HT1080 (cell line): ENCODE measurements at places on chromosomes 3 and 15.
A peak's percentile ranks its signal among the peaks of the same experiment; 100 is the strongest.

DNA sequence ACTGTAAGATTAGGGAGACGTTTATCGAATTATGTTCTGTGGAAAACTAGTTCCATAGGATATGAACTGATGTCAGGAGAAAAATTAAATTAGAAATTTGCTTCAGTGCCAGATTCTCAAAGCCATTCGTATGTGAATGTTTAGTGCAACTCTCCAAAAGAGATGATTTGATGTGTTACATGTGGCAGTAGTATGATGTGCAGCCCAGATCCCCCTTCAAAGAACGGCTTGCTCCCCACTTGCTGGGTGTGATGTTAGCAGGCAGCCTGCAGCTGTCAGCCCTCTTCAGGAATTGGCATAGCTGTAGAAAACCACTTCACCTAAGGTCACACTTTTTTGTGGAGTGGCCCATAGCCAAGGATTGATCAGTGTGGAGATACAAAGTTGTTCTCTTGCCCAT lies 127.0 kb upstream of the CCDC54 start:
- no peak for DNase-seq

- DNase-seq: no peak
Observed at GRCh38 chr15:77901921-77902750, 175.4 kb downstream of the TBC1D2B start.

GRCh38 chr15:89660556-89660955 lies 5.3 kb upstream of the KIF7 start:
- no peak for DNase-seq

GRCh38 chr3:140540262-140540661 lies 137.6 kb upstream of the TRIM42 start:
- DNase-seq: no peak

- peak; percentile 22 for DNase-seq
Observed at GRCh38 chr3:152843955-152844354, 9.0 kb downstream of the P2RY1 start.

- DNase-seq: no peak
Observed at GRCh38 chr15:82058517-82059204, 12.8 kb upstream of the MEX3B start.

GRCh38 chr3:86388820-86389219 lies 602.1 kb downstream of the VGLL3 start:
- DNase-seq: no peak

GRCh38 chr3:13119471-13120220 lies 46.4 kb upstream of the IQSEC1 start:
- no peak for DNase-seq

GRCh38 chr15:56249092-56249491 lies 5.4 kb upstream of the RFX7 start:
- peak; percentile 22 for DNase-seq

- peak; percentile 80 for DNase-seq
Observed at GRCh38 chr3:87997298-87997697, 61.5 kb downstream of the CGGBP1 start.

DNA sequence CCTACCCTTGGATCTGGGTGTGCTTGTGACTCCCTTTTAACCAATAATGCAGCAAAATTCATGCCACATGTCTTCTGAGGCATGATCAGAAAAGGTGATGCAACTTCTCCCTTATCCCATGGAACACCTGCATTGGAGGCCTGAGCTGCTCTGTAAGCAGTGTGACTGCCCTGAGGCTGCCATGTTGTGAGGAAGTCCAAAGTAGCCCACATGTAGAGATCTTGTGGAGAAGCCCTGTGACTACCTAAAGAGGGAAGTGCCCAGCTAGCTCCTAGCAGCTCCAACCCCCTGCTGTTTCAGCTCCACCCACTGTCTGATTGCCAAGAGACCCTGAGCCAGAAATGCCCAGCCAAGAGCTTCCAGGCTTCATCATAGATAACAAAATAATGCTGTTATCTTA lies 6.4 kb upstream of the NR1D2 start:
- no peak for DNase-seq

- DNase-seq: no peak
Observed at GRCh38 chr3:132009241-132009640, 25.6 kb downstream of the CPNE4 start.

DNA sequence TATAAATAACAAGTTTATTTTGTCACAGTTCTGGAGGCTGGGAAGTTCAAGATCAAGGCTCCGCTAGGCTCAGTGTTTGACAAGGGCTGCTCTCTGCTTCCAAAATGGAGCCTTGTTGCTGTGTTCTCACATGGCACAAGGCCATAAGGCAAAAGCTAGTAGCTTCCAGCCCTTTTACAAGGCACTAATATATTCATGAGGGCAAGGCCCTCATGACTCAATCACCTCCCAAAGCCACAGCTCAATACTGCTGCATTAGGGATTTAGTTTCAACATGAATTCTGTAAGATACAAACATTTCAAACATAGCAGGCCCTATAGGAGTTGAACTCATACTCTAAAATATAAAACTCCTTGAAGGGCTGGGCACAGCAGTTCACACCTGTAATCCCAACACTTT lies 30.2 kb downstream of the ZBTB11 start:
- peak; percentile 36 for DNase-seq

GRCh38 chr3:105199217-105199616 lies 167.5 kb upstream of the ALCAM start:
- DNase-seq: no peak

GRCh38 chr3:111972891-111973290 lies 5.9 kb upstream of the ABHD10 start:
- no peak for DNase-seq

DNA sequence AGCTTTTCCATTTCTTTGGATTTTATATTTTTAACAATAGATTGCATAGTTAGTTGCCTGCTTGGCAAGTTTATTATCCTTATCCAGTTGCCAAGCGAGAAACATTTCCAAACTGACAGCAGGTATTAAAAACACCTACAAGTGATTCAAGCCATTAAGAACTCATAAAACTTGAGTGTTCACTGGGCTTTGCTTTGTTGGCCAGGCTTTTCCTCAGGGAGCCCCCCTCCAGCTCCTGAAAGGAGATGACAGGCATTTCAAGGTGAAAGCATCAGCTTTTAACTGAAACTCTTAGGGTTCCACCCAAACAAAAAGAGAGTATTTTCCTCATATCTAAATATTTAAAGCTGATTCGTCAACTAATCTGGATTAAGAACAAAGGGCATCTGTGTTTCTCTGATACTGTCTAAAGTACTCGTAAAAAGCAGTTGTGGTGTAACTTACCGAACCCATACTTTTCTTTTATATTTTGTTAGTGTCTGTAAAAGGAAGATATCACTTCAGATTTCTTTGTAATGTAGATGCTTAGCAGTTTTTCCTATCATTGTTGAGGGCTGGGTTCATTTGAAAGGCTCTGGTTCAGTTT lies 363.4 kb downstream of the OTOL1 start:
- no peak for DNase-seq

GRCh38 chr3:126309165-126309564 lies 48.0 kb downstream of the KLF15 start:
- no peak for DNase-seq

DNA sequence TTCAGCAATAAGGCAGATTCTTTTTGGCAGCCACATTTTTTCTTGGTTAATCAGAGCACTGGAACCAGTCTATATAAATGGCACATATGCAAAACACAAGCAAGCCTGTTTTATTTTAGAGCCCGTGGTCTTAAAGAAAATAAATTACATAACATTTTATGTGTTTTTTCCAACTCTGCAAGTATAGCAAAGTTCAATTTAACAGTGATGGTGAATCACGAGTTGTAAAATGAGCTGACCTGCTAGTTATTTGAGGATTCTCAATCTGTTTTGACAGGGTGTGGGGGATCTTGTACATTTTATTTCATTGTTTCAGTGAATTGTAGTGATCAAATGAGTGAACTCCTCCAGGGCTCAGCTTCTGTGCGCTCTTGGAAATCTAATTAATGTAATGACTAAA lies 2.7 kb downstream of the ARHGEF26 start:
- peak; percentile 27 for DNase-seq

GRCh38 chr3:128319741-128320141 lies 146.9 kb downstream of the DNAJB8 start:
- DNase-seq: no peak

- DNase-seq: no peak
Observed at GRCh38 chr3:16528106-16528505, 14.6 kb upstream of the RFTN1 start.

DNA sequence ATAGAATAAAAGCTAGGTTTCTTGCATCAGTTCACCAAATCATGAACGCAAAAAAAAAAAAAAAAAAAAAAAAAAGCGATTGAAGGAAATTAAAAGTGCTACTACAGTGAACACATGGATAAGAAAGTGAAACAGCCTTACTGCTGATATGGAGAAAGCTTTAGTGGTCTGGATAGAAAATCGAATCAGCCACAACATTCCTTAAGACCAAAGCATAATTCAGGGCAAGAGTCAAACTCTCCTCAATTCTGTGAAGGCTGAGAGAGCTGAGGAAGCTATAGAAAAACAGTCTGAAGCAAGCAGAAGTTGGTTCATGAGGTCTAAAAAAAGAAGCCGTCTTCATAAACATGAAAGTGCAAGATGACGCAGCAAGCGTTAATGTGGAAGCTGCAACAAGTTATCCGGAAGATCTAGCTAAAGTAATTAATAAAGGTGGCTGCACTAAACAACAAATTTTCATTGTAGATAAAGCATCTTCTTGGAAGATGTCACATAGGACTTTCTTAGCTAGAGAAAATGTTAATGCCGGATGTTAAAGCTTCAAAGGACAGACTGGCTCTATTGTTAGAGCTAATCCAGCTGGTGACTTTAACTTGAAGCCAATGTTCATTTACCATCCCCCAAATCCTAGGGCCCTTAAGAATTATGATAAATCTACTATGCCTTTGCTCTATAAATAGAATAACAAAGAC lies 19.2 kb downstream of the P3H2 start:
- no peak for DNase-seq

- DNase-seq: no peak
Observed at GRCh38 chr3:118433825-118434224, 600.8 kb downstream of the IGSF11 start.
